ENCODE measurements at places on chromosomes 4 and X.
A peak's percentile ranks its signal among the peaks of the same experiment; 100 is the strongest.

DNA sequence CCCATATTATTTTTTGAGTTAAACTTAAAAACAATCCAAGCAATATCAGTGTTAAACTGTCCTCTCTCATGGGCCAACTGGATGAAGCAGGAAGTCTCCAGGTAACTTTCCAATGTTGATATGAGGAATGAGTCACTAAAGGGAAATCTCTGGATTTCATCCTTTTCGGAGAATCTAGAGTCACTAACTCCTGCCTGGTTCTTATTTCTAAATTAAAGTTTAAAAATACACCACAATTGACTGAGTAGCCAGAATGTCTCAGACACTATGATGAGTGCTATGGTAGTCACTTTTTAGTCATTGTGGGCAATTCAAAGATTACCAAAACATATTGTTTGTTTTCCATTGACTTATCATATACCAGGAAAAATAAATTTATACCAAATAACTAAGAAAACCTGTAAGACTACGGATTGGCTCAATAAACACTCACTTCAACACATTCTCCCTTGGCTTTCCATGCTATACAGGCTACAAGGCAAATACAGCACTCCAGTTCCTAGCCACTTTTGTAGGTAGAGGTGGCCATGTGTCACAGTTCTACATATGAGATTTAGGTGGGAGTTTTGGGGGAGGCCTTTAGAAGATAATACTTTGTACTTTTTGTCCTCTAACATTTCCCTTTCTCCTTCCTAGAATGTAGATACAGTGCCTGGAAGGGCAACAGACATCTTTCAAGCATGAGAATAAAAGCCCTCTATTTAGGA lies 8.6 kb downstream of the SLC9B2 start:
- no peak for DNase-seq

GRCh38 chrX:71637253-71637618 lies 18.9 kb upstream of the CXCR3 start:
- DNase-seq = no peak

GRCh38 chr4:177356206-177356605 lies 46.5 kb downstream of the NEIL3 start:
- no peak for DNase-seq

DNA sequence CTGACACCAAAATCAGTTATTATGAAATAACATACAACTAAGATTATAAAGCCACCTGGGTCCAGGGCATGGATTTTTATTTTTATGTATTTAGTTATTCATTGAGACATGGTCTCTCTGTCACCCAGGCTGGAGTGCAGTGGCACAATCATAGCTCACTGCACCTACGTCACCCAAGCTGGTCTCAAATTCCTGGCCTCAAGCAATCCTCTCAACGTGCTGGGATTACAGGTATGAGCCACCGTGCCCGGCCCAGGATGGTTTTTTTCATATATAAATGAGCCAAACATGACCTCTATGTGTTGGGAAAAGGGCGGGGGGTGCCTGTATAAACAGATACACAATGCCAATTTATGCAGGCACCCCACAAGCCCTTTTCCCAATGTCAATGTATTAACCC lies 24.6 kb downstream of the ZNF630 start:
- DNase-seq = no peak

- no peak for DNase-seq
Measured at GRCh38 chrX:12984603-12985319, 9.9 kb downstream of the TMSB4X start.

DNA sequence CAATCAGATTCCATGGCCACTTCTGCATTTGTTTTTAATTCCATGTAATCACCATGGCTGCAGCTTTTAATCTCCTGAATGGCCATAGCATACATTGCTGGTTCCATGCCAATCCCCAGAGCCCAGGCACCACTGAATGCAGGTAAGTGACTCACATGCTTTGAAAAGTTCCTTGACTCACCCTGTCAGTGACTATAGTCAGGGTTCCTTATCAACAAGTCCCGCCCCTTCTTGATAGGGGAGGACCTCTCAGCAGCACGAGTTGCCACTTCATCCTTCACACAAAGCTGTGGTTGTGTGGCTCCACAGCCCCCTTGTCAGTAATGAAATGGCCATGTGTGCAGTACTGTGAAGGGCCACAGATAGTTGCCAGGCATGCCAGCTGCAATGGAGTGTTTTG lies 516.6 kb downstream of the PPARGC1A start:
- DNase-seq = peak; percentile 67

- no peak for DNase-seq
Measured at GRCh38 chr4:22720091-22720490, 27.4 kb downstream of the GBA3 start.

DNA sequence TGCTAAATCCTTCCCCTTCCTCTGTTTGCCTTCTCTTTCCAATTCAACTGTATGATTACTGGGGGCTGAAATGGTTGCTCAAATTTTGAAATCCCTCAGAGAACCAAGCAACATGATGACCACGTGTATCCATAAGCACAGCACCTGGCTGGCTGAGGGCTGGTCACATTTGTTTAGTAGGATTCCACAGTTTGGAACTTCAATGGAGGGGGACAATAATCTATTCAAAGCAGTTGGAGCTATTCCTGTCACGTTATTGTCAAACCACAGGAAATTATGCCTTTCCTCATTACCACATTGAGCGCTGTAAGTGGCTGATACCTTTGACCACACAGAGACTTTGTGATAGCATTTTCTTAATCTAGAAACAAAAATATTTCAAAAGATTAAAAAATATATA lies 7.0 kb downstream of the TMSB4X start:
- DNase-seq = no peak

- no peak for DNase-seq
Measured at GRCh38 chr4:61199873-61200186, 296 bp upstream of the ADGRL3 start.

GRCh38 chrX:31058284-31058683 lies 13.6 kb downstream of the FTHL17 start:
- DNase-seq = no peak

GRCh38 chr4:107376293-107376692 lies 340.2 kb upstream of the DKK2 start:
- DNase-seq = no peak

- DNase-seq = no peak
Measured at GRCh38 chr4:23533859-23534258, 356.0 kb downstream of the PPARGC1A start.

DNA sequence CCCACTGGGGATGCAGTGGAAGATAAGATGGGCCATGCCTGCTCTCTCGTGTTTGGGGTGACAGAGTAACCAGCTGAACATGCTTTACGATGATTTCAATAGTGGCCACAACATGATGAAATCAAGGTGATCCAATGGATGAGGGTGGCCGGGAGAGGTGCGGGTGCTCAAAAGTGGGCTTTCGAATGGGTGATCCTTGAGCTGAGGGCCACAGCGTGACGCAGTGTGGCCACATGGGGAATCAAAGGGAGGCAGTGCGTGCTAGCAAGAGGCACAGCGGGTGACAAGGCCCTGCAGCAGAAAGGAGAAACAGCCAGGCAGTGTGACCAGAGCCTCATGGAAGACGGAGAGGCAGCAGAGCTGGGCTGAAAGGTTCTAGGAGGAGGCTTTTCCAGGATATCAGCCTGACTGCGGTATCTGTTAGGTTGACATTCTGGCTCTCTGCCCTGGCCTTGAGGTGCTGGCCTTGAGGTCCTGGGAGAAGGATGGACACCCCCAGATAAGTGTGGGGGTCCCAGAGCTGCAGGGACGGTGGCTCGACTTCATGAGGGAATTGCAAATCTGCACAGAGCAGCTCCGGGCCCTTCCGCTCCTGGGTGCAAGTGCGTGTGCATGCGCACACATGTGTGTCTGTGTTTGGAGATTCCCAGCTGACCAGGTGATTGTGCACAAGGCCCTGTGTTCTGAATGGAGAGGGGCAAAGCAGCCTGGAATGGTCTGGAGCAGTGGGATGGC lies 38.0 kb upstream of the GPR78 start:
- no peak for DNase-seq

GRCh38 chrX:132559101-132559500 lies 70.3 kb upstream of the MBNL3 start:
- no peak for DNase-seq

DNA sequence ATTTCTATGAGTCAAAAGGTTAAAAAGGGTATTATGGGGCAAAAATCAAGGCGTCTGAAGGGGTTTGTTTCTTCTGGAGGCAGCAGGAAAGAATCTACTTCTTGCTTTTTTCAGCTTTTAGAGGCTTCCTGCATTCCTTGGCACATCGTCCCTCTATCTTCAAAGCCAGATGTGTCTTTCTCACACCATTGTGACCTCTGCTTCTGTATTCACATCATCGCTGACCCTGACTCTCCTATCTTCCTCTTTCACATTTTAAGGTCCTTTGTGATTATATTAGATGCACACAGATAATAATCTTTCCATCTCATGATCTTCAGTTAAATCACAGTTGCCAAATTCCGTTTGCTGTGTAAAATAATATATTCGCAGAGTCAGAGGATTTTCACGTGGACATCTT lies 112.7 kb downstream of the PPP4R3C start:
- no peak for DNase-seq

DNA sequence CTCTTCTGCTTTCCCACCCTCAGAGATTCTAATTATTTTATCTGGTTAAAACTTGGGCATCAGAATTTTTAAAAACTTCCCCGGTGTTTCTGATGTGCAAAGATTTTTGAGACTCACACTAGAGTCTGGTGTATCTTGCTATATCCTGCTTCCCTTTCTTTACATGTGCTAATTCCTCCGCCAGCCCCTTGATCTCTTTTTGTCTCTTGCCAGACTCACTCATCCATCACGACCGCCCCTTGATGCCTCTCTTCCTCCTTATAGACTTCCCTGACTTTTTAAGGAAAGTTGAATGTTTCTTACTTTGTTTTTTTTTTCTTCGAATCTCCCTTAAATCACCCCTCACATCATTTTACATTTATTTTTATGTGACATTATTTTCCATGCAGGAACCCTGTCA lies 274.9 kb upstream of the PITX2 start:
- DNase-seq = no peak

GRCh38 chr4:17535242-17535641 lies 20.3 kb downstream of the CLRN2 start:
- DNase-seq = no peak

DNA sequence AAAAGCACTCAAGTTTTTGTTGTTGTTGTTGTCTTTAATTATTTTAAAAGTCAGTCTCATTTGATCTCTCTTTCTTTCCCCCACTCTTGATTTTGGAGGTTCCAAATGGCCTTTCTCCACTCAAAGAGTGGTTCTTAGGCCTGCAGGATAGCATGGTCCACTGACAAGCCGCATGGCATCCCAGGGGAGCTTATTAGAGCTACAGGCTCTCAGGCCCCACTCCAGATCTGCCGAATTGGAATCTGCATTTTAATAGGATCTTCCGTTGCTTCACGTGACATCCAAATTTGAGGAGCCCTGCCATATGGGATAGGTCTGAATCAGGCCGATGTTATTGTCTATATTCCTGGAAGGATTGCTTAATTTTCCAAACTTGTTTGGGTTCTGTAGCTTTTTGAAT lies 72.1 kb downstream of the CPE start:
- peak; percentile 89 for DNase-seq

DNA sequence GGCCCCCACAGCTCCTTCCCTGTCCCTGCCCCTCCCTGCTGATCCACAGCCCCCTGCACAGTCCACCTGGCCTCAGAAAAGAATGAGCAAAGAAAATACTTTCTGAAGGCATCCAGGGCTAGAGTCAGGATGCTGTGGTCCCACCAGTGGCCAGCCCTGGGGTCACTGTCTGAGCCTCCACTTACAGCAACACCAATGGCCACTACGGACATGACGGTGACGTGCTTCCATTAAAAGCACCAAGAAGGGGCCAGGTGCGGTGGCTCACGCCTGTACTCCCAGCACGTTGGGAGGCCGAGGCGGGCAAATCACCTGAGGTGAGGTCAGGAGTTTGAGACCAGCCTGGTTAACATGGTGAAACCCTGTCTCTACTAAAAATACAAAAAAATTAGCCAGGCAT lies 4.0 kb downstream of the JAKMIP1 start:
- DNase-seq = no peak

GRCh38 chr4:100075486-100076270 lies 114.6 kb downstream of the DDIT4L start:
- no peak for DNase-seq

DNA sequence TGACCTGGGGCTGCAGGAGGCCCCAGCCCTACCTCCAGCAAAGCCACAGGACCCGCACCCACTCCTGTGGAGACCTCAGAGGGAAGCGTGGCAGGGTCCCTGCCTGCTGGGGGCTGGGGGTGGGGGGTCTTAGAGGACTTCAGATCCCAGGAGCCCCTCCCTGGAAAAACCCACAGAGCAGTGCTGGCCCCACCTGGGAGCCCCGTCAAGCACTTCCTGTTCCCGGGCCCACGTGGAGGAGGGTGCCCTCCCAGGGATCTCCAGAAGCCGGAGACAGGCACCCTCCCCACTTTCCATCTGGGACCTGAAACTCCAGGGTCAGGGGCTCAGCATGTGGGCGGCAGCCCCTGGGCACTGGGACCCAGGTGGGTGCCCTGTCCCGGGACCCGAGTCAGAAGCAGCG lies 32.0 kb downstream of the TACC3 start:
- DNase-seq = no peak

DNA sequence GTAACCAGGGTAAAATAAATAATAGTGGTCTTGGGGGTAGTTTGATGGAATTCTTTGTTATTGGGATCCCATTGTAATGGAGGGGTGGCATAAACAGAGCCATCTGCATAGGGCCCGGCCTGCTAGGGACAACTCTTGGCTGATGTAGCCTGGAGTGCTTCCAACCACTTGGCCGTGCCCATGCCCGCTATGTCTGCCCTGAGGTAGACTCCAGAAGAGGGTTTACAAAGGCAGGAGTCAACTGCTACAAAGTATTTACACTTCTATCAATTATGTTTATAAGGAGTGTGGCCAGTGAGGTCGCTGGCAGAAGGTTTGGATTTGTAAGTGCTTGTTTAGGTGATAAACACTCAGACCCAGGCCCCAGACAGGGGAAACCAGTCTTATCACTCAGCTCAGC lies 8.1 kb downstream of the RASL11B start:
- no peak for DNase-seq

GRCh38 chr4:40976343-40976742 lies 226.6 kb downstream of the NSUN7 start:
- DNase-seq = peak; percentile 36

DNA sequence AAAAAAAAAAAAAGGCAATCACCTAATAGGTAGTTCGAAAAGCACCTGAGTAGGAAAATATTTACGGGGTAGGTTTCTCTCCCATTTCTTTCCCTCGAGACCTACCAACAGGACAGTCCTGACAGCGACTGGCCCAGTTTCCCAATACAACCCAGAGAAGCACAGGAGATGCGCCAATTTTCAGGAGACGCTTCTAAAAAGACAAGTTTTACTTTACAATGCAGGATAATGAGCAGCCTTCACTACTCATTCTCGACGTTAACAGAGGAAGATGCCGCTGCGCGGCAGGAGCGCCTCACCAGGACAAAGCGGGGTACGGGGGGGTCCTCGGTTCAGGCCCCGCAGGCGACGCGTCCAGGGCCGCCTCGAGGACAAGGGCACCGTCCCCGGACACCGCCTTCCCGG lies 708 bp downstream of the BCLAF3 start:
- no peak for DNase-seq

All from NCI-H524 (cell line).